Activated T-helper 9 cell treated with anti-CD3 and anti-CD28 coated beads, Interleukin-2, amount 50 U/mL, for 16 hours (primary cell): ENCODE measurements at places on chromosomes 7 and 10.

DNA sequence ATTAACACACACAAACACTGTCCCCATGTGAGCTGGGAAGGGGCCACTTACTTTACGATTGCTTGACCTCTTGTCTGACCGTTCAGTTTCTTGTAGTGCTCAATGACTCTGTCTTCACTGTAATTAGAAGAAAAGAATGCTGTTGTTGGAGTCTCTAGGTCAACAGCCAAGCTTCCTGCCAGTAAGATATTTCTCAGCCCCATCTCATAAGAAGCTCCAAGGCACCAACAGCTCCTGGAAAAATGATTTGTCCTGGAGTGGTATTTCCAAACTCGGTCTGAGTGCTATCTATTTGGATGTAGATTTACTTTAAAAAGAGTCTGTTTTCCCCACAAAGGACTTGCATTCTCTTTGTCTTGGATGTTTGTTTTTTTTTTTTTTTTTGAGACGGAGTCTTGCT lies 153.7 kb downstream of the PRPF18 start:
- DNase-seq, result no peak

DNA sequence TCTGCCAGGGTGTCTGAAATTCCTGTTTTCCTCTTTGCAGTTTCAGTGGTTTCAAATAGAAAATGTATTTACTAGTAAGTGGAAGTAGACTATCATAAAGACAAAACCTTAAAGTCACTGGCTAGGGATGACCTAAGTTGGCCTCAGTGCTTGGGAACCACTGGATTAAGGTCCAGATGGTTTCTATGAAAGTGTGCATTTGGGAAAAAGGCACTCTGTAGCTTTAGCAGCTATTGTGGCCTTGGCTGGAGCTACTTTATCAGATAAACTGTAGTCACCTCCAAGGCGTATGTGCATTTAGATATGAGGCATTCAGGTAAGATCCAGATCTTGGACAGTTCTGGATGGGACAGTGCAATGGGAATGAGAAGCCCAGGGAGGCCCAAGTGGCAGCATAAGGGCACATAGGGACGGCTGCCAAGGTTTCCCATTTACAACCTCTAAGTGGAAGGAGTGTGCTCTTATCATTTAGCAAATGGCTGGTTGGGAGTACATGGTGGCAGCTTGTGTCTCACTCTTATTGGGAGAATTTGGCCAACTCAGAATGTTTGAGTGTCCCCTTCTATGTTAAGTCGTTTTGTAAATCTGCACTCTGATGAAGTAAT lies 185.6 kb downstream of the LRMDA start:
- DNase-seq, result no peak

GRCh38 chr7:133796782-133797745 lies 330.1 kb upstream of the LRGUK start:
- no peak for DNase-seq

DNA sequence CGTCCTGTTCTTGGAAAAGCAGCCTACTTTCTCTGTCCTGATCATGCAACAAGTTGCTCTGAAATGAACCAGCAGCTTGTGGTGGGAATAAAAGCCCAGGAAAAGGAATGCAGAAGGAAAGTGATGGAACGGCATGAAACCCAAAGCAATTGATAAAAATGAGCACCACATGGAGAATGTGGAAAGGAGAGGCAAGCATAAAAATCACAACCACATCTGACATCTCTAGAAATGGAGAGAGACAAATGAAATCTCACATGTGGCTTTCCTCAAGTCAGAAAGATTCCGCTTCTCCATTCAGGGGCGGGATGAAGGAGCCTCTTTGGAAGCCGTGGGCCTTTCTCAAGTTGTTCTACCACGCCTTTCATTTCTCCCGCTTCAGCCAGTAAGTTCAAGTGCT lies 631.7 kb upstream of the GALNT17 start:
- no peak for DNase-seq
